Endodermal cell (in vitro differentiated cells): ENCODE measurements at places on chromosomes 5 and 9. TPM values are rescaled to one million over a fixed set of nuclear protein-coding genes. Genes with fewer than 3 reads are reported as not detected.
A peak's percentile ranks its signal among the peaks of the same experiment; 100 is the strongest.

GRCh38 chr9:18149471-18150011 lies 324.4 kb upstream of the ADAMTSL1 start:
- DNase-seq = no peak
- no peak overlapping the region for H3K4me3 ChIP-seq
- no peaks in the 10 kb centered on the region for H3K27me3 ChIP-seq
- no peak overlapping the region for H3K27ac ChIP-seq

GRCh38 chr9:36560771-36561170 lies 11.9 kb upstream of the MELK start:
- H3K4me3 ChIP-seq = no peak overlapping the region
- DNase-seq = peak; percentile 55
- no peaks in the 10 kb centered on the region for H3K4me1 ChIP-seq

GRCh38 chr5:167064198-167064776 lies 1227.2 kb upstream of the WWC1 start:
- peak overlapping the region; percentile 41 for H3K4me3 ChIP-seq
- H3K27ac ChIP-seq = peak overlapping the region; percentile 12
- no peaks in the 10 kb centered on the region for H3K36me3 ChIP-seq
- DNase-seq = no peak
- peaks cover 3% of the 10 kb centered on the region for H3K4me1 ChIP-seq
- H3K27me3 ChIP-seq = no peaks in the 10 kb centered on the region

- peaks cover 7% of the 10 kb centered on the region for H3K4me1 ChIP-seq
- no peak overlapping the region for H3K27ac ChIP-seq
- no peak for DNase-seq
- H3K4me3 ChIP-seq = no peak overlapping the region
- H3K36me3 ChIP-seq = no peaks in the 10 kb centered on the region
Measured at GRCh38 chr5:76305775-76306174, 97.3 kb upstream of the IQGAP2 start.

DNA sequence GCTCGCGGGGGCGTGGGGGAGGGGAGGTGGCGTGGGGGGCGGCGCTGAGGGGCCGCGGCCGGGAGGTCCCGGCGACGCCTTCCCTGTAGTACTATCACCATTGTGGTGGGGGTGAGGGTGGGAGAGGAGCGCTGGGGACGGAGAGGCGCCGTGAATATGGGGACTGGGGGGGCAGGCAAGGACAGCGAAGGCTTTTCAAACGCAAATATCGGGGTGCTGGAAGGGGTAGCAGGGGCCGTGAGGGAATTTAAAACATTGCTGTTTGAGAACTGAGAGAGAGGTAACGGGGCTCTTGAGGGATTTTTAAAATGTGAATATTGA lies 427 bp downstream of the RBM27 start:
- DNase-seq = no peak
- no peaks in the 10 kb centered on the region for H3K4me1 ChIP-seq
- no peaks in the 10 kb centered on the region for H3K36me3 ChIP-seq
- H3K4me3 ChIP-seq = peak overlapping the region; percentile 89

- H3K27ac ChIP-seq = no peak overlapping the region
- no peaks in the 10 kb centered on the region for H3K27me3 ChIP-seq
- no peak for DNase-seq
- H3K36me3 ChIP-seq = no peaks in the 10 kb centered on the region
- H3K4me3 ChIP-seq = no peak overlapping the region
- no peaks in the 10 kb centered on the region for H3K4me1 ChIP-seq
Measured at GRCh38 chr5:51731421-51732029, 348.3 kb downstream of the ISL1 start.

DNA sequence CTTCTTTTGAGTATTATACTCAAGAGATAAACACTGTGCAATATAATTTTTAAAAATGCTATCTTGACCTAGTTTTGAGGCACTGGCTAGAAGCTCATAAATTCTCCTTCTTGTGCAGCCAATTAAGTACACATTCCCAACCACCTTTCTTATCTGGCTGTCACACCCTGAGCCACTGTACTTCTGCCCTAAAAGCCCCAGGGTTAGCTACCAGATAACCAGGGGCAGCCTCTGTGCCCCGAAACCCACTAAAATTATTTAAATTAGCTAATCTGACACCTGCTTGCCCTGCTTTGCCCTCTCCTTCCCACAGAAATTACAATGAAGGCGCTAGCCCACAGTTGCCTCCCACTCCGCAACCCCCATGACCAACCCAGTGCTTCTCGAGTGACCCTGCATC lies 597.3 kb upstream of the TYRP1 start:
- H3K4me1 ChIP-seq = no peaks in the 10 kb centered on the region
- H3K27ac ChIP-seq = no peak overlapping the region
- DNase-seq = no peak
- H3K4me3 ChIP-seq = no peak overlapping the region
- H3K36me3 ChIP-seq = no peaks in the 10 kb centered on the region

GRCh38 chr5:126597156-126597555 lies 2.1 kb upstream of the ALDH7A1 start:
- peaks cover 7% of the 10 kb centered on the region for H3K36me3 ChIP-seq
- no peak overlapping the region for H3K4me3 ChIP-seq
- no peaks in the 10 kb centered on the region for H3K4me1 ChIP-seq
- H3K27me3 ChIP-seq = no peaks in the 10 kb centered on the region

GRCh38 chr5:127077366-127077765 lies 4.1 kb upstream of the C5orf63 start:
- peaks cover 26% of the 10 kb centered on the region for H3K4me1 ChIP-seq
- peak overlapping the region; percentile 20 for H3K4me3 ChIP-seq
- H3K27me3 ChIP-seq = no peaks in the 10 kb centered on the region
- no peaks in the 10 kb centered on the region for H3K36me3 ChIP-seq

DNA sequence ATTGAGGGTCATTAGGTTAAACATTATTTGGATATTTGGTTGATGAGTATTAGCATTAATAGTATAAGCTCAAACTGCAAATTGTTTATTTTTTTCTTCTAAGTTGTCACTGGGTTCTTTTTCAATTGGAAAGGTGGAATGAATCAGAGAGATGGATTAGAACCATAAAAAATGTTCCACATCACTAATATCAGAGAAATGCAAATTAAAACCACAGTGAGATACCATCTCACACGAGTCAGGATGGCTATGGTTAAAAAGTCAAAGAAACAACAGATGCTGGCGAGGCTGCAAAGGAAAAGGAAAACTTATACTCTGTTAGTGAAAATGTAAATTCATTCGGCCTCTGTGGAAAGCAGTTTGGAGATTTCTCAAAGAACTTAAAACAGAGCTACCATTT lies 122.8 kb downstream of the CCDC192 start:
- H3K4me3 ChIP-seq = no peak overlapping the region
- no peaks in the 10 kb centered on the region for H3K36me3 ChIP-seq
- H3K27ac ChIP-seq = no peak overlapping the region
- DNase-seq = no peak
- no peaks in the 10 kb centered on the region for H3K27me3 ChIP-seq

DNA sequence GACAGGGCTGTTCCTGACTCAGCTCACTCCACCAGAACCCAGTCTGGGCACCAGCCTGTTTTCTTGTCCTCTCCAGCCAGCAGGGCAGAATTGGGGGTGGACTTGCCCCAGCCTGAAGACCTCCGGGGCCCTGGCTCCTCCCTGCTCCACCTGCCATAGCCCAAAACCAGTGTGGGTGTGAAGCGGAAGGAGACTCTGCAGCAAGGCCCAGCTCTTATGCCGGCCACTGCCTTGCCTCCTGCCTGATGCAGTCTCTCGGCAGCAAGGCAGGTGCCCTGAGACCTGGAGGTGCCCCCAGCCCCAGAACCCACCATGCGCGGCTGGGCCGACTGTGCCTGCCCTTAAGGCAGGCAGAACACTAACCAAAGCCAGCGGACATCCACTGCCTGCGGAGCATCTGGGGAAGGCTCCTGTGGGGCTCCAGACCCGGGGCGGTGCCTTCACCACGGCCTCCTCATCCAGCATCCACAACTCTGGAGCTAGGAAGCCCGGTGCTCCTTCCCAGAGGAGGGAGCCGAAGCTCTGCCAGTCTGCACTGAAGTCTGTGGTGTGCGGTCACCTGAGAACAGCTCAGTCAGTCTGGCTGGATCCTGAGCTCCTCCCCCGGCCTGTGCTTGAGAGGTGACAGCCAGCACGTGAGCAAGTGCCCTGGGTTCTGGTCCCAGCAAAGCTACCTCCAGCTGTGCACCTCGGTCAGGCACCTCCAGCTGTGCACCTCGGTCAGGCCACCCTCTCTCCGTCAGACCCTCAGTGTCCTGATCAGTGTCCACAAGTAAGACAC lies 116.7 kb downstream of the ADAMTS2 start:
- H3K36me3 ChIP-seq = no peaks in the 10 kb centered on the region
- peak; percentile 72 for DNase-seq
- H3K27ac ChIP-seq = no peak overlapping the region
- H3K4me3 ChIP-seq = no peak overlapping the region
- no peaks in the 10 kb centered on the region for H3K4me1 ChIP-seq

- no peak overlapping the region for H3K4me3 ChIP-seq
- H3K36me3 ChIP-seq = no peaks in the 10 kb centered on the region
- no peak overlapping the region for H3K27ac ChIP-seq
- no peak for DNase-seq
- H3K27me3 ChIP-seq = no peaks in the 10 kb centered on the region
Measured at GRCh38 chr5:82817897-82818676, 259.1 kb downstream of the TMEM167A start.

DNA sequence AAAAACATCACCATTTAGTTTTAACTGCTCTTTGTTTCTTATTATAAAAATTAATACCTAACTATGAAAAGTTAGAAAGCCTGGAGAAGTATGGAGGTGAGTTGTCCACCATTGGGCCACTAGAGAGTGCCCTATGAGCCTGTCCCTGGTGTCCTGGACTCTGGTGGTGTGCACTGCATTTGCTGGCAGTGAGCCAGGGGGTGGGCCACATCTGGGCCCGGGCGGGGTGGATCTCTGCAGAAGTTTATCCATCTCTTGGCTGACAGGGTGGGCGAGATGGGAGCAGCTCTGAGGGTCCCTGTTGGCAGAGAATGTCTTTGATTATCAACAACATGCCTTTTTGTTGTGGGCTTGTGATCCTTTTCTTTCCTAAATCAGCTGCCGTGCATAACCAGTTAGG lies 8.2 kb downstream of the TENT4A start:
- DNase-seq = no peak
- H3K4me1 ChIP-seq = peaks cover 3% of the 10 kb centered on the region
- peaks cover 37% of the 10 kb centered on the region for H3K36me3 ChIP-seq
- H3K27me3 ChIP-seq = no peaks in the 10 kb centered on the region

DNA sequence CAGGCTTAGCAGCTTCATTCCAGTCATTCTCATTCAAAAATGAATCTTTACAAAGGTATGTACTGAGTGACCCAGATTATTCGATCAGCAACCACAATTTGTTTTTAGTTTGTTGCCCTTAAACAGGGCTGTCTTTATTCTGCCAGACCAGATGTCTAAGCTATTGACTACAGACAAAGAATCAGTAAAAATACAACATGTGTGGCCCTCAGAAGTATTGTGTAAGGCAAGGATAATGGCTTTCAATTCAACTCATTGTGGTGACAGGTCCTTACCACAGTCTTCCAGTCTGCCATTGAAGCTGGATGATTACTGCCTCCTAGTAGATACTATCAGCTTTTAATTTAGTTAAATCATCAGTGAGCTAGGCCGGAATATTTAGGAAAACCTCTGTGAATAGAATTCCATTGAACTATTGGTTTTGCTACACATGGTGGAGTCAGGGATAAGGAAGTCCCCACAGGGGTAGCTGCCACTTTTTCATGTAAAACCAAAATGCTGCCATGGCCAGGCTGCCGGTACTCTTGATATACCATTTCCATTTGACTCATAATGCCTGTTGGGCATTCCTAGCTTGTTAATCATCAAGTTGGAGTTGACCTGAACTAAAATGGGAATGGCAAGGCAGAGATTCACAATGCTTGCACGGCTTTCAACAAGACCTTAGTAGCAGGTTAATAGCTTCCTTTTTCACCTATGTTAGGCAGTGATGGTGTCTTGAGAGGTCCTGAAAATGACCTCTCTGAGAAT lies 175.6 kb downstream of the MEF2C start:
- H3K4me1 ChIP-seq = no peaks in the 10 kb centered on the region
- H3K36me3 ChIP-seq = no peaks in the 10 kb centered on the region
- H3K4me3 ChIP-seq = no peak overlapping the region

- no peak overlapping the region for H3K4me3 ChIP-seq
- H3K27ac ChIP-seq = no peak overlapping the region
- no peak for DNase-seq
Measured at GRCh38 chr9:83167126-83167525, 104.2 kb upstream of the RASEF start.

GRCh38 chr5:116626272-116626723 lies 51.7 kb upstream of the SEMA6A start:
- DNase-seq = no peak
- H3K36me3 ChIP-seq = no peaks in the 10 kb centered on the region
- H3K4me3 ChIP-seq = no peak overlapping the region
- no peaks in the 10 kb centered on the region for H3K4me1 ChIP-seq

DNA sequence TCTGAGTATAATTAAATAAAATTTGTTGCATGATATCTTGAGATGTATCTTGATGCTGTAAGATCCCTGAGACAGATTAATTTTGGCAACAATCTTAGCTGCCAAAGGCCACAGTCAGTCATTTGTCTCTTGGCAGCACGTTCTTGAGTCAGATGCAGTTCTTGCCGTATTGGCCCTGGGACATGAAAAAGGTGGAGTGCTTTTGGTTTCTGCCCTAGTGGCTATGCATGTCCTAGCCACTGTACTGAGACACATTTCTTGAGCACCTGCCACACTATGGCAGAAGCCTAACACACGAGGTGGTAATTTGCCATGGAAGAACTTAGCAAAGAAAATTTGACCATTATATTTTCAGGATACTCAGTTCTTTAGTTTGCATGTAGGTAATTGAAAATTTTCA lies 45.0 kb upstream of the PHF2 start:
- no peak for DNase-seq
- no peaks in the 10 kb centered on the region for H3K27me3 ChIP-seq
- peaks cover 81% of the 10 kb centered on the region for H3K36me3 ChIP-seq

DNA sequence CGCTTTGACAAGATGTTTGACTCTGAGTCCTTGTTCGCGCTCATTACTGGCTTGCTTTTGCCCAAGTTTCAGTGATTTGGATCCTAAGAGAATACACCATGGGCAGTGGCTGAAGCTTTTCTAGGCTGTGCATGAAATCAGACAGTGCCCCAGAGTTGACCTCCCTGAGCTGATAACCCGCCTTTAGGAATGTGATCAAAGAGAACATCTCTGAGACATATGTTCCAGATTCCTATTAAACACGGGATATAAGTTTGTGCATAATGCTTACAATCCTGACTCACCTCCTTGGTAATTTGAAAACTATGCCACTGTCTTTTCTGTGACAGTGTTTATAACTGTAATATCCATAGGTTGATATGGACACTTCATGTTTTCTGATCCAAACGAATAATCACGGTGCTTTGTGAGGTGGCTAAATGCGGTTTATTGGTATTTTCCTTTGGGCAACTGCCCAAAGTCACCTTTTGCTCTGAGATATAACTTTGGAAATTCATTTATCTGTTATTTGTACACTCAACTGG lies 732.9 kb downstream of the MTRR start:
- no peaks in the 10 kb centered on the region for H3K36me3 ChIP-seq
- no peak for DNase-seq
- no peak overlapping the region for H3K4me3 ChIP-seq
- H3K4me1 ChIP-seq = peaks cover 4% of the 10 kb centered on the region
- no peak overlapping the region for H3K27ac ChIP-seq

Gene MLANA
- total RNA-seq = not detected in 2 replicates

Gene SERF1A
- total RNA-seq = 6.4 to 13.7 TPM (median 7.7 TPM) in 3 replicates

Gene SLC6A3
- 0.08 to 0.14 TPM in 2 of 3 replicates, not detected in the other for total RNA-seq

Gene ZNF474
- 0.31 TPM in 1 of 3 replicates, not detected in the others for total RNA-seq

Gene TMEM215
- total RNA-seq = 0.09 TPM in 1 of 3 replicates, not detected in the others

Gene ACOT12
- total RNA-seq = not detected in 3 replicates

Gene GALNT12
- total RNA-seq = 52.9 to 71.6 TPM (median 56.3 TPM) in 3 replicates
